ENCODE measurements at places on chromosomes 13 and 19.
A peak's percentile ranks its signal among the peaks of the same experiment; 100 is the strongest.

DNA sequence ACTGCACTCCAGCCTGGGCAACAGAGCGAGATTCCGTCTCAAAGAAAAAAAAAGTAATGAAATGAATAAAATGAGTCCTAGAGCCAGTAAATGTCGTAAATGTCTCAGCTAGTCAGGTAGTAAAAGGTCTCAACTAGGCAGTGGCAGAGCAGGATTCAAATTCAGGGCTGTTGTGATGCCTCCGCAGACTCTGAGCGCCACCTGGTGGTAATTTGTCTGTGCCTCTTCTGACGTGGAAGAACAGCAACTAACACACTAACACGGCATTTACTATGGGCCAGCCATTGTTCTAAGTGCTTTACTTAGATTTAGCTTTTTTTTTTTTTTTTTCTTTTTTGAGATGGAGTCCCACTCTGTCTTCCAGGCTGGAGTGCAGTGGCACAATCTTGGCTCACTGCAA is 30.2 kb downstream of the CYP2F1 start:
- DNase-seq, result peak; percentile 16

- DNase-seq, result no peak
These were observed 24.5 kb upstream of the TFDP1 start for GRCh38 chr13:113559901-113560644.

DNA sequence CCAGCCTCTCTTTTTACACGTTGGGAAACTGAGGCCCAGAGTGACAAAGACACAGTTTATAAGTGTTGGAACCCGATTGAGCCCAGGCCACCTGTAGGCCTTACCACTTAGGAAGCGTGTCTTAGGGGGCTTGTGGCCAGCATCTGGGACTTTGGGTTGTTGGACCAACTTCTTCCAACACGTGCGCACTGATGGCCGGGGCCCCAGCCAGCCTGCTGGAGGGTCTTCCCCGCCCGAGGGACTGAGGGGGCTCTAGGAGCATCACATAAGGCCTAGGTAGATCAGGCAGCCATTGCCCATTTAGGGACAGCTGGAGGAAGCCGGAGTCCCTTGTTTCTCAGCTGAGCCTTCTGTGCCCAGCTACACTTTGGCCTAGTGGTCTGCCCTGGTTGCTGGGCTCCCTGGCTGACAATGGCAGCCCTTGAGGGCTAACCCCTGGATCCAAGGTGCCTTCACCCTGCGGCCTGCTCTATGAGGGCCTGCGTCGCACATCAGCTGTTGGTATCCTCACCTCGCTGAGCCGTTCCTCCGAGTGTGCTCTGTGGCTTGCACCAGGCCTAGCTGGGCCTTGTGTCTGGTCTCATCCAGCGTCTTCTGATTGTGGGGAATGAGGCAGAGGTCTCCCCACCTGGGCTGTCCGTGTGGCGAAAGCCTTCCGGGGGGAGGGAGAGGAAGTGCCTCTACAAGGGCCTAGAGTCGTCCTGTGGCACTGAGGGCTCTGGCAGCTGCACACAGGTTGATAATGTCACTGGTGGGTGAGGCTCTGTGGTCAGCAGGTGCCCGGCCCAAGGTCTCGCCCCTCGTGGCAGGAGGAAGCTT is 1.2 kb downstream of the RAB11B start:
- no peak for DNase-seq

- DNase-seq, result no peak
These were observed 7.5 kb upstream of the WDFY2 start for GRCh38 chr13:51576754-51577153.

- DNase-seq, result peak; percentile 77
These were observed 15.1 kb downstream of the CCDC124 start for GRCh38 chr19:17947815-17948513.

GRCh38 chr19:43768273-43769050 is 12.3 kb downstream of the KCNN4 start:
- no peak for DNase-seq

- peak; percentile 19 for DNase-seq
These were observed 5.3 kb upstream of the GPR4 start for GRCh38 chr19:45607071-45608029.

GRCh38 chr13:49258089-49258796 is 10.5 kb downstream of the CDADC1 start:
- DNase-seq, result no peak

DNA sequence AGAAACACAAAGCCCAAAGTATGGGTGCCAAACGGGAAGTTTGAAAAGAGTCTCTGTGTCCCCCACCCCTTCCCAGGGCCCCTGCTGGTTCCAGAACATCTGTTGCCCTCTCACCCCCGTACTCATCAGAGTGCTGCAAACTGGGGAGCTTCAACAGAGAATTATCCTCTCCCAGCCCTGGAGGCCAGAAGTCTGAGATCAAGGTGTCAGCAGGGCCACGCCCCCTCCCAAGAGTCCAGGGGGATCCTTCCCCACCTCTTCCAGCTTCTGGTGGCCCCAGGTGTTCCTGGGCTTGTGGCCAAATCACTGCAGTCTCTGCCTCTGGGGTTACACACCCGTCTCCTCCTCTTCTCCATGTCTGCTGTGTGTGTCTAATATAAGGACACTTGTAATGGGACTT is 183.4 kb downstream of the PTPRS start:
- DNase-seq, result no peak

GRCh38 chr19:43820098-43820883 is 6.8 kb upstream of the ZNF283 start:
- DNase-seq, result peak; percentile 52

- peak; percentile 68 for DNase-seq
These were observed 2.0 kb downstream of the OLFM2 start for GRCh38 chr19:9934132-9934950.

DNA sequence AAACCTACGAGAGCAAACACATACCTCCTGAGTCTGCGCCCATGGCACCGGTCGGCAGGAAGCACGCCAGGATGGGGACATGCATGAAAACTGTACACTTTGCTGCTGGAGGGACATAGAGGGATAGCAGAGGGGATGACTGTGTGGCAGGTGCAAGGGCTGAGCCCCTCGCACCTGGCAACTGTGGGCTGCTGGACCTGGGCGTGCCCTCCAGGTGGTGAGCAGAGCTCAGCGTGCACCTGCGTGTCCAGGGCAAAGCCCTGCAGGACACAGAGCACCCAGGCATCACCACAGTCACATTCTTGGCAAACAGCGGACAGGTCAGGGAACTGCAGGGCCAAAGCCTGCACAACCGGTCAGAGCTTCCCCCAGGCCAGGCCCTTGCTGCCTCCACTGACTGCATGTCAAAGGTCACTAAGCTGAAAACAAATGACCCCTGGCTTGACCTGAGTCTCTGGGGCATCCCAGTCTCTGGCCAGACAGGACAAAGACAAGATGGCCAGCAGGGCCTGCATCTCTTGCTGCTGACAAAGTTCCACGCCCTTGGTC is 9.0 kb upstream of the ISYNA1 start:
- DNase-seq, result no peak

- DNase-seq, result no peak
These were observed 35.6 kb upstream of the TPTE2 start for GRCh38 chr13:19596960-19597361.

GRCh38 chr13:96238861-96239260 is 149.0 kb downstream of the HS6ST3 start:
- no peak for DNase-seq

DNA sequence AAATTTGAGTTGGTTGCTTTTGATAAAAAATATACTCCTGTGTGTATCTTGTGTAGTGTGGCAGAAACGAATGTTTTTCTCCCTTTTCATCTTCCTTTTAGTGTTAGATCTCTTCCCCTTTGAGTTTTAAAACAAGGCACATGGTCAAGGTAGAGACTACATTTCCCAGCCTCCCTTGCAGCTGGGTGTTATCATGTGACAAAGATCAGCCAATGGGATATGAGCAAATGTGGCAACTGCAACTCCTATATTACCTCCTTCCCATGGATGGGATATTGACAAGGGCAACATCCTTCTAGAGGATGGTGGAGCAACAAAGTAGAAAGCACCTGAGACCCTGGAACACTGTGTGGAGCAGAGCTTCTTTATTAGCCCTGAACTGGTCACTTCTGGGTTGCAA is 42.4 kb downstream of the ADGRE3 start:
- DNase-seq, result no peak

DNA sequence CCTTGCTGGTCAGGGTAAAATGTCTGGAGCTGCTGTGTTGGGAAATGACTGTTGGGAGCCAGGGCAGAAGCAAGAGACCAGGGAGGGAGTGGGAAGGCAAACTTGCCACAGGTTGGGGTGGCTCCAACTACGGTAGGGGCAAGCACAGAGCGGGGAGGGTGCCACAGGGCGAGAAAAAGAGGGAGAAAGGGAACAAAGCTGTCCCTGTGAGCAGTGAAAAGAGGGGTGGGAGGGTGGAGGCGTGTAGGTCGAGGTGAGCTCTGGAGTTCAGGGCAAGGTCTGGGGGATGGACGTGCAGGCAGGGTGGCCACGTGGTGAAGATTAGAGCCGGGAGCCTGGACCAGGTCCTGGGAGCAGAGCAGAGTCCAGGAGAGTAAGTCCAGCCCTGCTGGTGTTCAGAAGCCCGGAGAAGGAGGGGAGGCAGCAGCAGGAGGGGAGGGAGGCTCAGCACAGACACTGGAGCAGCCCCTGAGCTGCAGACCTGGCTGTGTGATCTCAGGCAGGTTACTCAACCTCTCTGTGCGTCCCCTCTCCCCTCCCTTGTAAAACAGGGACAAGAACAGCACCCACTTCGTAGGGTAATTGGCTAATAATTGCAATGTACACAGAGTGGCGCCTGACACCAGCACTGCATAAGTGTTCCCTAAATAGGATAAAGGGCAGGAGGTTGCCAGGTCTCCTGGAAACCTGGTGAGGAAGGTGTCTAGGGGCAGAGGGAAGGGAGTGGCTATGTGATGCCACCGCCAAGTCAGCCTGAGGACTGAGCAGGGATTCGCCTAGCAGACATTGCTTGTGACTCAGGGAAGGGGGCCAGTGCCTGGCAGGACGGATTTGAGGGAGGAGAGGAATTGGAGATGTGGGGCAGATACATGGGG is 3.2 kb upstream of the POLR2E start:
- DNase-seq, result no peak

DNA sequence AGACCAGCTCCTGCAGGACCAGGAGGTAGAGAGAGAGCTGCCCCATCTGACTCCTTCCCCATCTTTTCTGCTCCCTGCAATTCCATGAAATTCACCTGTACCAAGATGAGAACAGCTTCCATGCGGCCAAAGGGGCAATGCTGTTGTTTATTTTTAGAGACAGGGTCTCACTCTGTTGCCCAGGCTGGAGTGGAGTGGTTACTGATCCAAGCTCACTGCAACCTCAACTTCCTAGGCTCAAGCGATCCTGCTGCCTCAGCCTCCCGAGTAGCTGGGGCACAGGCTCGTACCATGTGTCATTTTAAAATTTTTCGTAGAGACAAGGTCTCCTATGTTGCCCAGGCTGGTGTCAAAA is 3.6 kb upstream of the PLIN4 start:
- DNase-seq, result no peak

DNA sequence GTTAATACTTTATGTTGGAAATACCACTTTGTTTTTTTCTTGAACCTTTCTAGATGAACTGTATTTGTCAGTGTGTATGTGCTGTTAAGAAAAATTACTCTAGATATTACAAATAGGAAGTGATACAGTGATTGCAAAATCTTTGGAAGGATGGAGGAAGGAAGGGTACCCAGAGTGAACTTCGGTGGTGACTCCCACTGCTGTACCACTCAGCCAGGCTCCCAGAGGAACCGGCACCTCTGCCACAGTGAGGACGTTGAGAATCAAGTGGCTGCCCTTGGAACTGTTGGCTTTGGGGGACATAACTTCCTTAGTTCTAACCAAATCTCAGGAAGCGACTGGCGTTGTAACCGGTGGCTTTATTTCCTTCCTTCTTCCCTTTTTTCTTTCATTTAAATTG is 184.7 kb downstream of the PCCA start:
- no peak for DNase-seq

DNA sequence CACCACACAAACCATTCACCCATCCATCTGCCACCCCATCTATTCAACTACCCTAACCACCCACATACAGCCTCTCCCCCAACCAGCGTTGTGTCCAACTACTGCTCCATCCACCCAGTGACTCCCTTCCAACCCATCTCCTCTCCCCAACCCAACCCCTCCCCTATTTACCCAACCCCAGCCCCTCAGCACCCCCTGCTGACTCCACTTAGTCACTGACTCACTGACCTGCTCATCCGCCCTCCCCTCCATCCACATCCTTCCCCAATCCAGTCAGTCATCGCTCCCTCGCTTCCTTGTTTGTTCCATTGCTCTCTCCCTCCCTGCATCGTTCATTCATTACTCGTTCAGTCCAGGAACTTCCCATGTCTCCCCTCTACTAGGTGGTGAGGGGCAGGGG is 39.2 kb downstream of the KCNC3 start:
- DNase-seq, result no peak

DNA sequence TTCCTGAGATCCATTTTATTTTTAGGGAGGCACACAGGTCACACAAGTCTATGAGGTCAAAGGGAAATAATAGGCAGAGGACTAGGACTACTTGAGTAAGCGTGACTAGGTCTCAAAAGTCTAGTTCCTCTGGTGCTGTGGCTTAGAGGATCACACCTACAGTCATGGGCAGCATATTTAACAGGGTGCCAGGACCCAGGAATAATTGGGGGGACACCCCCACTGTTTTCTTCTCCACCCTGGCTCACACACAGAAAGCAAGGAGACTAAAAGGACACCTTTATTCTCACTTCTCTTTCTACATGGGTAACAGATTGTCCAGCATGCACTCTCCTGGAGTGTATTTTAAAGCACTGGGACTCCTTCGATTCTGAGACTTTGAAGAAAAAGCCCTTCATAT is 26.2 kb downstream of the OXGR1 start:
- DNase-seq, result no peak

Measured in amygdala (tissue), 56 donors.